ENCODE measurements at places on chromosomes 6 and 20.

DNA sequence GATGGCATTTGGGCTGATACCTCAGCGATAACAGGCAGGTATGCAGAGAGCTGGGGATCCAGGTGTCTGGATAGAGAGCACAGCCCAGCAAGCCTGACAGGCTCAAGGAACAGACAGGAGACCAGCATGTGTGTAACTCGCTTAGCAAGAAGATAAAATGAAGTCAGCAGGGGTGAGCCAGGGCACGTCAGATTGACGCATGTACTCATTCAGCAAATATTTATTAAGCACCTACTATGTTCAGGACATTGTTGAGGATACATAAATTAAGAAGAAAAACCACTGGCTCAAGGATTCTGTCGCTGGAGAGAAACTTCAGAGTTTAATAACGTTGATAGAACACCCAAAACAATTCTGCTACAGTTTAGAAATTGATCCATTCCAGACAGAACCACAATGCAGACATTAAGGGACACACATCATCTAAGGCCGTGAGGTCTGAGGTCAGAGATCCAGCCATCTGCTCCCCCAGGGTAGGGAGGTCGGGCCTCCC, 1.0 kb upstream of the DUSP22 start:
- peak; percentile 31 for DNase-seq

- DNase-seq: no peak
Measured at GRCh38 chr20:47043086-47043485, 148.4 kb downstream of the EYA2 start.

DNA sequence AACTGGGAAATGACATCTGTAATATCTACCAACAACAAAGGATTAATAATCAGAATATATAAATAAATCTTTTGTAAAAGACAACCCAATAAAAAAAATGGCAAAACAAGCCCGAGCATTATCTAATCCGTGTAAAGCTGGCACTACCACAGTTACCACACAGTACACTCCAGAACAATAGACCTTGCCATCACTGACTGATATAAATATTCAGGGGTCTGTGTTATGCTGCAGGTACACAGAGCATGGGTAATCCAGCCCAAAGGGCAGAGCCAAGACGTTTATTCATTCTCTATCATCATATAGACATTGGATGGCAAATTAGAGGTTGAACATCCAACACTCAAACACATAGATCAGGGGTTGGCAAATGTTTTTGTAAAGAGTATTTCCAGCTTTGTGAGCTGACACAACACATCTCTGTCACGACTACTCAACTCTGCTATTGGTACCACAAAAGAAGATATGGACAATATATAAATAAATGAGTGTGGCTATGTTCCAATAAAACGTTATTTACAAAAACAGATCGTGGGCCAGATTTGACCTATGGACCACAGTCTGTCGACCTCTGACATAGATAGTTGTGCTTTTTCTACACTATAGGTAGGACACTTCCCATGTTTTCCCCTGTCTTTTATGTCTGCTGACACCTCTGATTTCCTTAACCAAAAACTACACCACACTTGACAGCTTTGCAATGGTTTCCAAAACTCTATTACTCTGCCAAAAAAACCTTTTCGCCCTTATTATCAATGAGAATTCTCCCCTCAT, 4.5 kb downstream of the NCOA6 start:
- no peak for DNase-seq

DNA sequence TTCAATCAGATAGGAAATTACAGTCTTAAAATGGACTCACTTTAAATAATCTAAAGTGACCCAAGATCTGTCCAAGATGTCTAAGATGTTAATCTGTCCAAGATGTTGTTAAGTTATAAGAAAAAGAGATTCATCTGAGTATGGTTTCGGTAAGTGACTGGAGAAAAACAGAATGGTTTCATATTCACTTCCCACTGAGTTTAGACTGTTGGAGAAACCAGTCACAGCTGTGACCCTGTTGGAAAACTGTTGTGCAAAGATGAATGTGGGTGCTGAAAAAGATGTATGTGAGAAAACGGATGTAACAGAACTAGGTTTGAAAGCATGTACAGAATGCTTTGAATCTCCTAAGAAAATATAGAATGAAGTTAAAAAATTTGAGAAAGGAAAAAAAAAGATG, 325.9 kb downstream of the COL12A1 start:
- no peak for DNase-seq

GRCh38 chr6:148965287-148965686, 218.5 kb downstream of the UST start:
- no peak for DNase-seq

DNA sequence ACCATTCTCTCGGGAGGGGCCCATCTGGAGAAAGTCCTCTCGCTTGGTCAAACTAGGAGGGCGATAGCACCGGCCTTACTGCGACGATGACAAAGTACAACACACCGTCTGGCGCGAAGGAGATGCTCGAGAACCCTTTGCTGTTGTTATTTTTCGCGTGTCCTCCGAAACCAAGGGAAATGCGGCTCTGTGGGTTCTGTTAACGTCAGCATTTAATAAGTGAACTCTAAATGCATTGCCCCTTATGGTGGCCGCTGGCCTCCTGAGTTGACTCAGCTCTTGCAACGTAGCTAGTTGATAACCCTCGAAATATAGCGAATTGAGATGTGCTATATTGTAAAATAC, 577 bp upstream of the SCAND1 start:
- DNase-seq: peak; percentile 51

- no peak for DNase-seq
Measured at GRCh38 chr6:7833751-7834070, 76.9 kb downstream of the TXNDC5 start.

- peak; percentile 2 for DNase-seq
Measured at GRCh38 chr6:127397729-127398630, 54.6 kb upstream of the ECHDC1 start.

DNA sequence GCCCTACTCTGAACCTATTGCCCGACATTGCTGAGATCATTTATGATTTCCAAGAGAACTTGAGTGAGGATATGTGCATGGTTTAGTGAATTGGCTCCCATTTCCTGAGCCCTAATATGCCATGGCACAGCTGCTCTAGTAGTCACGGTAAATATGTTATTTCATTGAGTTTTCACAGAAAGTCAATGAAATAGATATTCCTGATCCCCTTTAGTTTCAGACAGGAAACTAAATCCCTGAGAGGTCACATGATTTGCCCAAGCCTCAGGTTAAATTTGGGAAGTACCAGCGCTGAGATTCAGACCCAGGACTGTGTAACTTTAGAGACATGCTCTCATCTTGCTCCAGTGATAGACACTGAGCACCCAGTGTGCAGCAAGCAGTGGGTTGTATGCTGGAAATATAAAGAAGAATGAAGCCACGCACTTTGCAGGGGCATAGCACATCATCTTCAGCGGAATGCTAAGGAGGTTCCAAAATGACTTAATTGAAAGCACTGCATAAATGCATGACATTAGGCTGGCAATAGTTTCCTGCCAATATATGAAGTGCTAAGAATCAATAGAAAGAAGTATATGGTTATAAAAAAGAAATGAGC, 70.6 kb downstream of the FARS2 start:
- no peak for DNase-seq

DNA sequence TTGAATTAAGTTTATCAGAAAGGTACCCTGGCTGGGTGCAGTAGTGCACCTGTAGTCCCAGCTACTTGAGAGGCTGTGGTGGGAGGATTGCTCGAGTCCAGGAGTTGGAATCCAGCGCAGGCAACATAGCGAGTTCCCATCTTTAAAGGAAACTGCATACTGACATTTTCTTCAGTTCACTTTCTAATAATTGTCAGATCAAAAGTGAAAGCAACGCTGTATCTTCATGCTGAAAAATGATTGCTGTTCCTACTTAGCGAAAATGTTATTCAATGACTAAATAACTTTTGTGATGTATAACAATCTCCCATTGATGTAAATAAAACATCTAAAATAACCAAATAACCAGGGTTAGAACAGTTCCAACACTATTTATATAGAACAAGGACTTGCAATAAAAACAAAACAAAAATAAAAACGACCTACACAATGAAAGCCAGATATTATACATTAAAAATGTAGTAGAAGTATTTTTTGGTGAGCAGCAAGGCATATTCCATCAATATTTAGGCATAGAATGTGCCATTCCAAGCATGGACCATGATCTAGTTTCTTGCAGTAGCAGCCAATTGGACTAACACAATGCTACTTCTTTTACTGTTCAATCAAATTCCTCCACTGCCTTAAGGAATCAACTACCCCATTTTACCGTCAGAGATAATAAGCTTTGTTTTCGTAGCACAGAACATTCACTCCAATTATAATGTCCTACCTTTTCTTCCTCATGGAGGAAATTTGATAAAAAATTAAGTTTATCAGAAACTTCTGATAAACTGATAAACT, 1.5 kb downstream of the LATS1 start:
- peak; percentile 65 for DNase-seq

- DNase-seq: peak; percentile 60
Measured at GRCh38 chr6:6865611-6866010, 242.2 kb upstream of the RREB1 start.

DNA sequence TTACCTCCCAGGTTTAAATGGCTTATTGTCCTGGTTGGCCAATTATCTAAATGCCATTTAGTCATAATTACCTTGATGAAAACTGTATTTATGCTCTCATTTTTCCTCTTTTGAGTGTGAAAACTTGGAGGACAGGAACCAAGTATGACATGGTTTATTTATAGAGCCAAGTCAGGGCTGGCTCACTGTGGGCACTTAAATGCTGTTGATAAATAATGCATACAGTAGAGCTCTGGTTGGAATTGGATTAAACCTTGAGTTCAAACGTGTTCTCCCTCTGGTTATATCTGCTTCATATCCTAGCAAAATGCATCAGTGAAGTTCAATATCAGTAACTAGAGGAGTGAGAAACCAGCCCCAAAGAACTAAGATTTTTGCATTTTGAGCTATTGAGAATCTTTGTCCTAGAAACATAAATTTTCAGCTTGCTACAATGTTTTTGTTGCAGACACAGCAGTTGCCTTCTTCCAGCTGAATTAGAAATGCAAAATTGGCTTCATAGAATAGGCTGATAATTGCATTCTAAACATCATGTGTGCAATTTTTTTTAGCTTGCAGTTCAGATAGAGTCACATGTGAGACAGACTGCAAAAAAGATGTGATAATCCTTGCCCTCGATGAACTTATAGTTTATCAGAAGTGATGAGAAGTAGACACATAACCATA, 255.8 kb downstream of the BTBD3 start:
- DNase-seq: no peak

DNA sequence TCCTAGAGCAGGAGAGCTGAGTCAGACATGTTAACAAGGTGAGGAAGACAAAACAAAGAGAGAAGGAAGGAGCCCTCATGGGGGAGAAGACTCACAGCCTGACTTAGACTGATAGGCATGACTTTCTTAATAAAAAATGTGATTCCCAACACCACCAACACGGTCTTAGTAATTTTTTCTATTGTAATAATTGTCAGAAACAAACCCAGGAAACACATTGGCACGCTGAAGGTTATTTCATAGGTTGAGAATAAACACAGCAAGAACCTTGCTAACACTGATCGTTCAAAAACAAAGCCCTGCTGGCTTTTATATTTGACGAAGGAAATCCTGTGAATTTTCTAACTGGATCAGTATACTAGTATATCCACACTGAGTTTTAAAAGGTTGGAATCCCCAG, 286.8 kb downstream of the HACE1 start:
- DNase-seq: no peak

DNA sequence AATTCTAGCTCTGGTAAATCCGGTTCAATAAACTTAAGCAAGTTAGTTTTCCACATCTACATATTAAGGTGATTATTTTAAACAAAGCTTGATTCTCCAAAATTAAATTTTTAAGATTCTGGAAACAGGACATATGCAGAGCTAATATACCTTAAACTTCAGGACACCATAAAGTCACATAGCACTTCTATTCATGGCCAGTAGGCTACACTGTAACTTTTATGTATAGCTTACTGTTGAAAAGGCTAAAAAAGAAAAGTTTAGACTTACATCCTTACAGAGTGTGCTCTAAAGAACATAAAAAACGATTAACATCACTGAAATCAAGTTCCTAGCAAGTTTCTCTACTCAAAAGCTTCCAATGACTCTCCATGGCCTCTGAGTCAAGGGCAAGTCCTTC, 224.7 kb downstream of the PTPRK start:
- DNase-seq: no peak

DNA sequence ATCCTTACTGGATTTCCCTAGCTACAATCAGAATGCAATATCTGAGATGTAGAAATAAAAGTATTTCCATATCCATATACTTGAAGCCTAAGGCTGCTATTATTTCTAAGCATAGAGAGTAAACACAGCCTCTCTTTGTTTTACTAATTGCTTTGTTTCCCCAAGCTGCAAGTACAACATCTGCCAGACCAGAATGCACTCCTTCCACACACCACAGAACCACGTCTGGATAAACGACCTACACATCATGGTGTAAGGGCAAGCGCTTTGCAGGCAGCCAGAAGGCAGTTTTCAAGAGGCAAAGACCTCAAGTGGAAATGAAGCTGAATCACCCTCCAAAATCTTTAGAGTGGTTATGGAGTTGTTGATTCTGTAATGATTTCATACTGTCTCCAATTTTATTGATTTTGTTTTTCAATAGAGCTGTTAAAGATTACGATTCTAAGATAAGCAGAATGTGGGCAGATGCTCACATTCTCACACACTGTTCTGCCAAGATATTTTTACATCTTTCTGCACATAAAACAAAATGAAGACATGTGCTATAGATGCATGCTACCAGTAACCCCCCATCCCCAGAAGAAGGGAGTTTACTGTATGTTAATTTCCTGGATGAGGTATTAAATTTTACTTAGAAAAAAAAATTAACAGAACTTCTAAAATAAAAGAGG, 88.8 kb downstream of the THEMIS start:
- DNase-seq: no peak

- no peak for DNase-seq
Measured at GRCh38 chr6:25435416-25435985, 156.3 kb downstream of the CARMIL1 start.

- no peak for DNase-seq
Measured at GRCh38 chr6:167781066-167781767, 45.5 kb upstream of the AFDN start.

DNA sequence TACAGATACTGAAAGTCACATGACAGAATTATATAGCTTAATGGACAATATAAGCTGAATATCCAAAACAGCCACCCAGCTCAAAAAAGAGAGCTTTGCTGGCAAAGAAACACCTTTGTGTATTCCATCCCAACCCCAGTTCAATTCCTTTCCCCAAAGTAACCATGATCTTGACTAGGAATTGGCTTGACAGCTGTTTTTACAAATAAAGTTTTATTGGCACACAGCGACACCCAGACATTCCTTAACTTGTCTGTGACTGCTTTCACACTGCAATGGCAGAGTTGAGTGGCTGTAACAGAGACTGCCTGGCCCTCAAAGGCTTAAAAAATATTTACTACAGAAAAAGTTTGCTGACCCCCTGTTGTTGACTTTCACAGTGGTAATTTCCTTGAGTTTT, 264.0 kb upstream of the TSHZ2 start:
- DNase-seq: no peak

GRCh38 chr6:113432521-113433334, 424.4 kb upstream of the MARCKS start:
- DNase-seq: peak; percentile 32

GRCh38 chr6:20211941-20212391, 303 bp downstream of the MBOAT1 start:
- DNase-seq: no peak
